CD4-positive, alpha-beta T cell treated with Interleukin-6 at 100 ng/mL for 8 hours (primary cell): ENCODE measurements at places on chromosomes 12 and 14.

DNA sequence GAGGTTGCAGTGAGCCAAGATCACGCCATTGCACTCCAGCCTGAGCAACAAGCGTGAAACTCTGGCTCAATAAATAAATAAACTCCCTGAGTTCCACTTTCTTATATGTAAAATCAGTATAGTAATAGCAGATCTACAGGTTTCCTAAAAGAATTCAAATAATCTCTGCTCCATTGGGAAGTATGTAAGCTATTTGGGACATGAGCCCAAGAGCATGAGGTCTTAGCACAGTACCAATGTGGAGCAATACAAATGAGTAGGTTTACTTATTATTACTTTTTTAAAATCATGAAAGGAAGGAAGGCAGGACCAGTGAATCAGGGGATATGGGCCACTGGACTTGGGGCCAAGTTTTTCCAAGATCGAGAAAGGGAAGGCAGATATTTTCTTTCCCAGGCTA, 216.9 kb upstream of the DIO2 start:
- DNase-seq = no peak

- DNase-seq = no peak
Measured at GRCh38 chr12:63220921-63221320, 69.9 kb upstream of the AVPR1A start.

DNA sequence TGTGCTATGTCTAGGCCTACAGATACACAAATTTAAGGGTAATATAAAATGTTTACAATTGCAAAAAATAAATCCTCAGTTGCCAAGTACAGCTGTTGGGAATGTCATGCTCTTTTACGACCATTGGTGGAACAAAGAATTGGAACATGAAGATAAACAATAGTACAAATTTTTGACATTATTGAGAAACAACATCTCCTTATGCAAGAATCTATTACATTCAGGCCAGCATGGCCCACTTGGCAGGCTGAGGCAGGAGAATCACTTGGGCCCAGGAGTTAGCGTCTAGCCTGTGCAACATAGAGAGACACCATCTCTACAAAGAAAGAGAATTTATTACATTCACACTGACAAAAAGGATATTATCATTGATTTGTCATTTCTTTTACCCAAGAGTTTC, 135.9 kb upstream of the NTF3 start:
- DNase-seq = no peak

DNA sequence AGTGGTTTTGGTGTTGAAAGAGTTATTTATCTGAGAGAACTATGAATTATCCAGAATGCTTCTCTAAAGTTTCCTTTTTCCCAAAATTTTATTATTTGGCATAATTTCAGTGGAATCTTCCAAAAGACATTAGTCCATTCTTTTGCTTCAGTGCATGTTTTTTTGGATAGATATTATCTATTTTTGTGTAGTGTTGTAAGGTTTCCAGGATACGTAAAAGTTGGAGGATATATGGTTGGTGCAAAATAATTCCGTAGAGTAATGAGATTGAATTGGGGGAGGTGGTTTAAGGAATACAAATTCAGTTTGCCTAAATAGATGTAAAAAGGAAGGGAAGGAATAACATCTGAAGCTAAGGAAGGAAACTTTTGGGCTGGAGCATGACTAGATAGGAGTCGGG, 186.6 kb downstream of the RGS6 start:
- DNase-seq = no peak

GRCh38 chr14:79351011-79351410, 860.3 kb downstream of the DIO2 start:
- no peak for DNase-seq

DNA sequence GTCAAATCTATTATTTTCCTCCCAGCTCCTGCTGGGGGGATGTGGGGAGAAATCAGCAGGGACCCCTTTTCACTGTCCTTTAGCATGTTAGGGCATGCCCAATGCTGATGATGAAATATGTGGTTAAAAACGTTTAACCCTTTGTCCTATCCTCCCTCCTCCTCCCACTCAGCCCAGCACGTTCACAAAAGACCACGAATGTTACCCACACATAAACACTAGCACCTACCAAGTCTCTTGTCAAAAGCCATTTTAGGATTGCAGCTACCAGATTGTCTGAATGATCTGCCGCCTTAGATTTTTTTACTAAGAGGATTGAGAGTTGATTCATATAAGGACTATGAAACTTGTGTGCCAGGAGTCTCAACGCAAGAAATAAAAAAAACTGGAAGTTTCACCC, 70.4 kb downstream of the TBK1 start:
- DNase-seq = no peak

GRCh38 chr12:44229846-44230245, 394.0 kb downstream of the TMEM117 start:
- no peak for DNase-seq

DNA sequence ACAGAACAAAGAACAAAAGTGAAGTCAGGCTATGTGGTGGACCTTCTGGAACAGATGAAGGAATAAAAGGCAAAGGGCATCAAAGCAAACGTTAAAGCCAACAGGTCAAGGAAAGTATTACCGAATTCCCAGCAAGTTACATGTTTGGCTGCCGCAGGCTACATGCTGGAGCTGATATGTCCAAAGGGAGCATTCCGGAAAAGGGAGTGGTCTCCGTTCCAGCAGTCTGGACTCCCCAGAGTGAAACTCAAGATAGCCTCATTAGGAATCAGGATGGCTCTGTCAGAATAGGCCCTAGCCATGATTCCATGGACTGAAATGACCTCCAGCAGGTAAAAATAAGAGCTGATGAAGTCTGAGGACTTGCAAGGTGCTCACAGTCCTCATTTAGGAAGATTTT, 379.8 kb upstream of the PRICKLE1 start:
- no peak for DNase-seq

DNA sequence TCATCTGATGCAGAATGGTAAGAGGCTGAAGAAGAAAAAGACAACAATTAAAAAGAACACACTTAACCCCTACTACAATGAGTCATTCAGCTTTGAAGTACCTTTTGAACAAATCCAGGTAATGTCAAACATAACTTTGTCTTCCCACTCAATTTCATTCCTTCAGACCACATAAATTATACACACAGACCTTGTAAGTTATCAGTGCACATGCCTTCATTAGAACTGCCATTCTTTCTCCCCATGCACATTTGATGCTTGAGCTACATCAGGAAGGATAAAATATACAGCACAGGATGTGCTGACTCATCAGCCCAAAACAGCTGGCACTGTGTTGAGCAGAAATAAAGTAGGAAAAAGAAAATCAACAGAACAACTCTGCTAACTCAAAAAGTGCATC, 246.7 kb downstream of the PAWR start:
- DNase-seq = no peak

DNA sequence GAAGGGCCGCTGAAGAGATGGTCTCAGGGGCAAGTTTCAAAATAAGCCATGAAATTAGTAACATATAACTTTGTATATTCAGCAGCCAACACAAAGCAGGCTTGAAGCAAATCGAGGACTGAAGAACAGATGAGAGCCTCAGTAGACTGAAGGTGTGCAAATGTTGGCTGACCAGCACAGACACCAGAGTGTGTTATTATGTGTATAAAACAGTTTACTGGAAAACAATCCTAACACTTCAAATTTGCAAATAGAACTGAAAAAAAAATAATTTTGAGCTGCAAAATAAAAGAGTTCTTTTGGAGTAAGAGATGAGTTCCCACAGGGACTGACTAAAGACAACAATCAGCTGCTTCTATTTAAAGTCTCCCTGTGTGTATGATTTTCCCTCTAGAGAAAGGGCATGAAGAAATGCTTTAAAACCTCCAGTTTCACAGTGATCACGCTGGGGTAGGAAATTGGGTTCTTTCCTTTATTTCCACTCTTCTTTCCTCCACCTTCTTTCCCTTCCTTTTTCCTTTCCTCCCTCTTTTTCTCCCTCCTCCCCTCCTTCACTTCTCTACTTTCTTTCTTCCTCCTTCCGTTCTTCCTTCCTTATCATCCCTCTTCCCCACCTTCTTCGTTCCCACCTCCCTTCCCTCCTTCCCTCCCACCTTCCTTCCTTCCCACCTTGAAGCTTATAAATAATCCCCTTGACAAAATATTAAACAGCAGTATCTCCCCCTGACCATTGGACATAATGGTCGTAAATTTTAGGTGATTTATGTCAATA, 383.9 kb upstream of the DCN start:
- no peak for DNase-seq

DNA sequence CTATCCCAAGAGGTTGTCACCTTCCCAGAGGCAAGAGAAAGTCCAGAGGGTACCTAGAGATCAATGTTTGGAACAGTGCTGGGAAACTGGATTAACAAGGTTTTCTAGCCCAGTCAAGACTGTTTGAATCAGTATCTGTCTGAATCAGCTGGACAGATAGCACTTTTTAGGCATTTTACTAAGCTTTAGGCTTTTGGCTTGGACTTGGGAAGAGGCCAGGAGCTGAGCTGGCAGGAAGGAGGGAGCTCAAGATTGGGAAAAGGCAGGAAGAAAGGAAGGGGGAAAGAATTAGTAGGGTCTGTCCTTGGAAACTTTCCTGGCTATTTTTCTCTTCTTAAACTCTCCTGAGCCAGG, 8.3 kb downstream of the IKZF4 start:
- no peak for DNase-seq

DNA sequence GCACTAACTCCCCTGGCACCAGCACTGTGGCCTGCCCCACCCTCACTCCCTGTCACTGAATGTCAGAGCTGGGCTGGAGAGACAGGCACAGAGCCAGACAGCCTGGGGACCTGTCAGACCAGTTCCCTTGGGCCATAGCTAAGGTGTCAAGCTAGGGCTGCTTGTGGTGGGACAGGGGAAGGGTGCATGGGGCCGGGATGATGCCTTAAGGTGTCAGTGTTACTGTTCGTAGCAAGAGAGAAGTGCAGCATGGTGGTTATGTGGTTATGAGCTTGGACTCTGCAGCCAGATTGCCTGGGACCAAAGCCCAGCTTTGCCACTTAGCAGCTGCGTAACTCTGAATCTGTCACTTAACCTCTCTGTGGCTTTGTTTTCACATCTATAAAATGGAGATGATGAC, 3.8 kb downstream of the RAPGEF3 start:
- DNase-seq = no peak

- DNase-seq = no peak
Measured at GRCh38 chr12:124030008-124030407, 57.0 kb downstream of the ZNF664 start.

- no peak for DNase-seq
Measured at GRCh38 chr12:84497819-84498218, 414.8 kb downstream of the SLC6A15 start.

GRCh38 chr12:70598467-70599193, 38.6 kb downstream of the PTPRB start:
- DNase-seq = no peak
